ENCODE measurements at places on chromosomes 16 and 17. TPM values are rescaled to one million over a fixed set of nuclear protein-coding genes. Genes with fewer than 3 reads are reported as not detected.

DNA sequence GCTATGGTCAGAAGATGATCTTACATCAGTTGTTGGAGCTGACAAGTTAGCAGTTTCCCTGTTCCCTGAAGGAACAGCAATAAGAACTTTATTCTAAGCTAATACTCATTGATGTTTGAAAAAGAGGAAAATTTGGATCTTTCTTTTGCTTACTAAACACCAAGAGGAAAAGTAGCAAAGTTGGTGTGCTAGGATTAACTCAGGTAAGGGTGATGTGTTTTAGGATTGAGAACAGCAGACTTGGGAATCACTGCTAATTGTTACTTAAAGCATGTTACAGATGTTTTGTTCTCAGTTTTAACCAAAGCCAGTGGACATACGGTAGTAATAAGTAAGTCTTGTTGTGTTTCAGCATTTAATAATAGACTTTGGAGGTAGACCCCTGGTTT lies 3.7 kb downstream of the SETD6 start:
- no peak for DNase-seq

- no peak for DNase-seq
These were observed 229.2 kb downstream of the SHISA9 start for GRCh38 chr16:13130586-13130985.

DNA sequence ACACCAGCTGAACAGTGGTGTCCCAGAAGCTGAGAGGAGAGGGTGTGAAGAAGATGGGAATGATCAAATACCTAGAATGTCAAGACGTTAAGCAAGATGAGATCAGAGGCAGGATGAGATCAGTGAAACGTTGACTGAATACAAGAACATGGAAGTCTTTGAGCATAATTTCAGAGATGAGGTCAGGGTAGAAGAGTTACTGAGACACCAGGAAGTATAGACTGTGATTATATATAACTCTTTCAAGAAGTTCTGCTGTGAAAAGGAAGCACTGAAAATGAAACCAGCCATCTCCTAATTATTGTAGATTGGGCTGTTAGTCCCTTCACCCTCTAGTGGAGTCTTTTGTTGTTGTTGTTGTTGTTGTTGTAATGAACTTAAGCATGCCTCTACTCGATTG lies 9.1 kb downstream of the SHCBP1 start:
- no peak for DNase-seq

- no peak for DNase-seq
These were observed 14.7 kb upstream of the CMTR2 start for GRCh38 chr16:71303938-71304337.

DNA sequence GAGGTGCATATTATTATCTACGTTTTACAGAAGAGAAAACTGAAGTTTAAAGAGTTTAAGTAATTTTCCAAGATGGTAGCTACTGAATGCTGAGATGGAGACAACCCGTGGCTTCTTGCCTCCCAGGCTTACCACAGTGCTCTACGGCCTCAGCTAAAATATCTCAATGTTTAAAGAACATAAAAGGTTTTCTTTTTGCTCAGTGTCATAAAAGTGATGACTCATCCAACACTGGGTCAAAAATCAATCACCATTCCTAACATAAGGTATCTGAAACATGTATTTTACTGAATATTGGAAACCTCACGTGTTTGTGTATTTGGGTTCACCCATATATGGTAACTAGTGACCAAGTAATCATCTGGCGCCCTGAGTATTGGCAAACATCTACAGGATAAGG lies 18.4 kb downstream of the ABCA9 start:
- DNase-seq, result no peak

DNA sequence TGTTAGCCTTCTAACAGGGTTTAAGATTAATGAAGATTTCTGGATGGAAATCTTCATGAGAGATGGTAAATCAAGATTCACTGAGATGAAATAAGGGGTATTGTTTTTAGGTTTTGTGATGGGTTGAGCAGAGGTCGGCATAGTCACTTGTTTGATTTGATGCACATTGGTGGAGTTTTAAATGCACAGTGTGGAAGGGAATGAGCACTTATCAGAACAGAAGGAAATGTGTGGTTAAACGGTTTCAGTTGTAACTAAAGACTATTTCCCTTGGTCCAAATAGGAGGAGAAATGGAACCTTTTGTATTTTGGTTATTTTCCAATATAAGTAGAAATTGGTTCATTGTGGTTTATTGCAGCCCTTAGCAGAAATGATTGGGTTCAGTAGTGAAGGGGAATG lies 34.1 kb downstream of the CBFB start:
- no peak for DNase-seq

DNA sequence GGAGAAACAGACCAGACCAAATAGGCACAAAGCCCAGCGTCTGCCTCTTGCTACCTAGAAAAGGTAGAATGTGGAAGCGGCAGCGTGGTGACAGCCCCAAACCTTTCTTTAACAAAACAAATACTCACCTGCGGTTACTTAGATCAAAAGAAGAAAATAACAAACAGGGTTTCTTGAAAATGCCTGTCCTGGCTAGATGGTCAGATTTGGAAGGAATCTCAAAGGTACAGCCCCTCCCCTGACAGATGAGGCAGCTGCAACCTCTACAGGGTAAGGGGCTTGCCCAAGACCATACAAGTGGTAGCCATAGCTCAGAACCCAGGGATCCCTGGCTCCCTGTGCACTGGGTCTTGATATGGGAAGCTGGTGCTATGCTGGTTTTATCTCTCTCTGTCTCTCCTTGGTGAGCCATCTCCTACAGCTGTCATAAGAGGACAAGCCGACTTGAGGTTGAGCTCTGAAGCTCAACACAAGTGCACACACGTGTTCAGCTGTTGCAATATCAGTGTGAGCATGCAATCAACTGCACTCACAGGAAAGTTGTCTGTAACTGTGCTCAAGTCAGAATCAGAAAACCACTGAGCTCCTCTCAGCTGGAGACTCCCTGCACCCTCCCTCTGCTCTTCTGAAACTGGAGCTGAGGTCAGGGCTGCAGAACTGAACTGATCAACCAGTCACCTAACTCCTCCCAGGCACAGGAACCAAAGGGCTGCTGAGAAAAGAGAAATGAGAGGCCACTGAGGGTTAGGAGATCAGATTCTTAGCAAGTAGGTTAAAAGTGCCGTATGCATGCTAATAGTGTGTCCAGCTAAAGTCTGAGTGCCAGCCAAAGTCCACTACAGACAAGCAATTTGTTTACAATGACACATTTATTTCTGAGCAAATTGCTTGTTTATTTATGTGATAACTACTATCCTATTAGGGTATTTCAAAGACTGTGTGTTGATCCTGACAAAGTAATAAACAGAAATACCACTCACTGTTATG lies 6.1 kb upstream of the RNF157 start:
- peak; percentile 63 for DNase-seq

GRCh38 chr17:50550661-50551432 lies 3.9 kb downstream of the SPATA20 start:
- DNase-seq, result peak; percentile 87

DNA sequence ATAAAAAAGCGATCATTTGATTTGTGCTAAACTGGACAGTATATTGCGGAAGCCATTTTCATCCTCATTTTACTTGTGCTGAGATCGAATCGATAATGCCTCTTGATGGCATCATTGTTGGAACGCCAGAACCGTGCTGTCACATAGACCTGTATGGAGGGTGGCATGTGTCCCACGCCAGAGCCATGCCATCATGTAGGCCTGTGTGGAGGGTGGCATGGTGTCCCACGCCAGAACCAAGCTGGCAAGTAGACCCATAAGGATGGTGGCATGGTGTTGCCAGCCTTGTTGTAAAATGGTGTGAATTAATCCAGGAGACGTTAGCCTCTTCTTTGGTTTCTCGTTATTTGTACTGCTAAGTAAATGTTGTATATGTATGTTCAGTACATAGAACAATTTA lies 222.7 kb upstream of the CHMP6 start:
- DNase-seq, result no peak

DNA sequence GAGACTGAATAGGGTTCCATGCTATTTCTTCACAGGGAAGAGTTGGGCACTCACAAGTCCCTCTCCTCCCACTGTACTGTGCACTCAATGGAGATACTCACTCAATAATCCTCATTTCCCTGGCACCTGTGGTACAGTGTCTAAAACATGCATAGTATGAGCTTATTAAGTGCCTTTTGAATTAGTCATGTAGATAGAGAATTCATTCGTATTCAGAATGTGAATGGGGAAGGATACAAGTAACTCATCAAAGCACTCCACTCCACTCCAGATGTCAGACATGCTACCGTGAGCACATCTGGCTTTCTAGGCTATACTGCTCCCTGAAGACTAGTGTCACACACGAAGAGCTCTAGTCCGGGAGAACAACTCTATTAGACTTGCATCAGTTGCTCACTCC lies 6.3 kb downstream of the C17orf75 start:
- no peak for DNase-seq

- no peak for DNase-seq
These were observed 611 bp upstream of the ANKRD40 start for GRCh38 chr17:50708050-50709000.

DNA sequence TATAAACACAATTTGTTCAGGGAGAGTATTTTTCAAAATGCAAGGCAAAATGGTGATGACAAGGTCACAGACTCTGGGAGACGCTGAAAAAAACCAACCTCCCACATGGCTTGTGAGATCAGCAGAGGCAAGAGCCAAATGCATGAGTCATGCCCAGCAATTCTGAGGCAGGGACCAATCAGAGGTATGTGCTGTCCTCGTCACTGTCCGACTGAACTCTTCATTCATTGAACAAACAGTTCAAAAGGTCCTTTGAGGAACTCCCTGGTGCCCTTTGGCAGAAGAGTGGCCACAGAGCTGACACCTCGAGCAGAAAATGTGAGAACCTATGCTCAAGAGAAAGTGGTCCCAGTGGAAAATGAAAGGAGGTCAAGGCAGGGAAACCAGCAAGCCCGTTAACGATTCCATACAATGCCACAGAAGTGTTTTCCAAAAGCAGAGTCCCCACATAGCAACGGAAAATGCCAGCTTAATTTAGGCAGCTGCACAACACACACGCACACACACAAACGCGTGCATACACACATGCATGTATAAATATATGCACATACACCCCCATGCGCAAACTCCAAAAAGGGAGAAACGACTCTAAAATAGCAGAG lies 50.9 kb downstream of the CDH11 start:
- DNase-seq, result peak; percentile 96

DNA sequence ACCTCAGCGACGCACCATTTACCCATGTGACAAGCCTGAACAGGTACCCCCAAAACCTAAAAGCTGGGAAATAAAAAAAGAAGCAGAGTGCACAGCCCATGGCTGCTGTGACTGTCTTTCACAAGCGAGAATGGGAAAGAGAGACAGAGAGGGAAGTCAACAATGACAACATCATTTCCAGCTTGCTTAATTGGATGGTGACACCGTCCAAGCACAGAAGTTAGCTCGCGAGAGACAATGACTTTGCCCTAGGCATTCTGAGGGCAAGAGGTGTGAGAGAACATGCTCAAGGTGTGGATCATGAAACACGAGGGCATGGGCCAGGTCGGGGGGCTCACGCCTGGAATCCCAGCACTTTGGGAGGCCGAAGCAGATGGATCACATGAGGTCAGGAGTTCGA lies 19.3 kb upstream of the NSMCE1 start:
- no peak for DNase-seq

DNA sequence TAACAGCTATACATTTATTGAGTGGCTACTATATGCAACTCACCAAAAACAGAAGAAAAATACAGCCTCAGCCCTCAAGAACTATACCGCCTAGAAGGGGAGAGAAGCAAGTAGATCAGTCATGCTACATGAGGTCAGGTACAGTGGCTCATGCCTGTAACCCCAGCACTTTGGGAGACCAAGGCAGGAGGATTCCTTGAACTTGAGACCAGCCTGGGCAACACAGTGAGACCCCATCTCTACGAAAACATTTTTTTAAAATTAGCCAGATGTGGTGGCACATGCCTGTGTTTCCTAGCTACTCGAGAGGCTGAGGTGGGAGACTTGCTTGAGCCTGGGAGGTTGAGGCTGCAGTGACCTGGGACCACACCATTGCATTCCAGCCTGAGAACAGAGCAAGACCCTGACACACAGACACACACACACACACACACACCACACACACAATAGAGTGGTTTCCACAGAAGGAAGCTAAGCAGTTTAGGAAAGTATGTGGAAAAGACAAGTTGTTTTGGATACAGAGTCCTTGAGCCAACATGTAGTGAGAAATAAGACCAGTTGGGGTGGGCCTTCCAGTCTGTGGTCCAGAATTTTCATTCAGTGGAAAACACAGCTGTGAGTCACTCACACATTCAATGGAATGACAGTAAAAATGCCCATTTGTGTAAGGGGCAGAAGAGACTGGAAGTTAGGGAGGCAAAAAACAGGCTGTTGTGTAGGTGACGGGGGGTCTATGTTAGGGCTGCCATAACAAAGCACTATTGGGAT lies 10.7 kb upstream of the SNTB2 start:
- no peak for DNase-seq

DNA sequence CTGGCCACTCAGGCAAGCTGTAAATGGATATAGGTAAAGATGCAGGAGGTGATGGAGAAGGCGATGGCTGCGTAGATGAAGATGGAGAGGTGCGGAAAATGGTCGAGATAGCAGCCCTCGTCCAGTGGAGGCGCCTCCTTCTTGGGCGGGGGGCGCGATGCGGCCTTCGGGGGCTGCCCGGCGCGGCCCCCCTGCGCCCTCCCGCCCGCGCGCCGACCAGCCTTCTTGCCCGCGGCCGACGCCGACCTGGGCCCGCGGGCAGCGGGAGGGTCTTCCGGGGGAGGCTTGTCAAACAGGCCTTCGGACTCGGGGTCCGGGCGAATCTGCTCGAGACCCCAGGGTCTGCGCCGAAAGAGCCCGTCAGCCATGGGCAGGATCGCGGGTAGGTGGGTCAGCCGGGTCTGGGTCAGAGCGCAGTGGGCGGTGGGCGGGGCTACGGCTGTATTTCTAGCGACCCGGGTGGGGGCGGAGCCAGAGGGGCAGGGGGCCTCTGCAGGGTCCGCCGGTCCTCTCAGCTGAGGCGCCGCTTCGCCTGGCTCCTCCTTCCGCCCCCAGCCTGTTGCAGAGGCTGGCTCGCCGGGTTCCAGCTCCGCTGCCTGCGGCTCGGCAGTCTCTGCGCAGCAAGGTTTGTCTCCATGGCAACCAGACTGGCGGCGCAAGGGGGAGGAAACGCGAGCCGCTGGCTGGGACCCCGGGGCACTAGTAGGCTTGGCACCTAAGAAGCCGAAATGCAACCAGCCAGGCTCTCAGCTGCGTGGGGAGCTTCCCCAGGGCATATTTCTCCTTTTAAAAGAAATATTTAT lies 14.4 kb downstream of the MIS12 start:
- DNase-seq, result peak; percentile 25

Gene FLYWCH1
- total RNA-seq, result 29.4 TPM

Gene GNGT2
- not detected for total RNA-seq

Gene CNTNAP4
- 0.12 TPM for total RNA-seq

Gene HOXB5
- 2.3 TPM for total RNA-seq

Gene ABCA9
- total RNA-seq, result 0.02 TPM

Gene OTOP2
- total RNA-seq, result not detected

Gene FNDC8
- total RNA-seq, result not detected

Gene CDR2L
- 18.0 TPM for total RNA-seq

Gene REXO5
- 6.1 TPM for total RNA-seq

Gene CES1
- total RNA-seq, result 4.8 TPM

Gene ASGR2
- total RNA-seq, result not detected

Gene C1QTNF1
- total RNA-seq, result 0.22 TPM

Gene ADAP2
- total RNA-seq, result 1.3 TPM

Gene NRN1L
- total RNA-seq, result 1.9 TPM

Gene GPRC5C
- 10.4 TPM for total RNA-seq
